Stimulated activated naive CD4-positive, alpha-beta T cell treated with Interleukin-2 at 50 U/mL for 16 hours (primary cell): ENCODE measurements at places on chromosomes 7 and 10.

DNA sequence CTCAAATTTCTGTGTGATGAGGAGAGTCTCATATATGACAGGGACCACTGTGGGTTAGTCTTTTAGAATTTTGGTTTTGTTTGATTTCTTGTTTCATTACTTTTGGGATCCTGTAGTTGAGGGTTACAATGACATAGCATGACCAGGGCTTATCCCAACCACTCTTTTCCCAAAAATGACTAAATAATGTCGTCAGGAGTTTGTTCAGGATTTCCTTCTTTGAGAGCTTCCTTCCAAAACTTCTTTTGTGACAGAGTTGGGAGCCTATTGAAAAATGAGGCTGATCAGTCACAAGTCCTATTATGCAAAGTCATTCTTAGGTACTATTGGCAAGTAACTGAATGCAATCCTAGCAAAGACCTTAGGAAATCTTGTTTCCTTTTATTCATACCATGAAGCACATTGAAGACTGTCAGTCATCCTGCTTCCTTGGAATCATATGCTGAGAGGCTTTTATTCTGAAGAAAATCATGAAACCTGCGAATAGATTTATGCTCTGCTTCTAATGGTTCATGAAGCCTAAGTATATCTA lies 498.3 kb downstream of the LRMDA start:
- DNase-seq, result no peak

DNA sequence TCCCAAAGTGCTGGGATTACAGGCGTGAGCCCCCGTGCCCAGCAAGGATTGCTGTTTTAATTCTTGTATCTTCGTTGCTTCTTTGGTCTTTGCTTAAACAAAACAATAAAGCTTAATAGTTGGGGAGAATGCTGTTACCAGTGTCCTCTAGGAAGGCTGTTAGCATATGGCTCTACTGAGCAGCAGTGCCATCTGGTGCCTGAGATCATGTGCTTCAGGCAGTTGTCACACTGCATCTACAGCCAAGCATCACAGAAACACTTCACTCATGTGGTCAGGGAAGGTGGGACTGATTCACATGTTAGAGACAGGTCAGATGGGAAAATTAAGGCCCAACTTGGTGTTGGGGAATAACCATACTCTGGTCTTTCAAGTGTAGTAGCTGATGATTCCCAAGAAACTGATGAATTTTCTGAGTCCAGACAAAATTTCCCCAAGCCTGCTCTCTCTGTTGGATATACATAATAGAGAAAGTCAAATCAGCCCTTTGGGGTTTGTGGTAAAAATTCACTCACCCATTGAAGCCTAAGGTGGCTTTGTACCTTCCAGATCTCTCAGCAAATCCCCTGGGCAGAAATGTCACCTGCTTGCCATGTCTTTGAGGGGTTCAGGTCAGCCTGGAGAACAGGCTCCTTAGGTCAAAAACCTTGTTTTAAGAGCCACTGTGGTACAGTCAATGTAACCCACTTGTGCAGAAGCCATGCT lies 28.4 kb downstream of the UBE2D4 start:
- DNase-seq, result no peak

DNA sequence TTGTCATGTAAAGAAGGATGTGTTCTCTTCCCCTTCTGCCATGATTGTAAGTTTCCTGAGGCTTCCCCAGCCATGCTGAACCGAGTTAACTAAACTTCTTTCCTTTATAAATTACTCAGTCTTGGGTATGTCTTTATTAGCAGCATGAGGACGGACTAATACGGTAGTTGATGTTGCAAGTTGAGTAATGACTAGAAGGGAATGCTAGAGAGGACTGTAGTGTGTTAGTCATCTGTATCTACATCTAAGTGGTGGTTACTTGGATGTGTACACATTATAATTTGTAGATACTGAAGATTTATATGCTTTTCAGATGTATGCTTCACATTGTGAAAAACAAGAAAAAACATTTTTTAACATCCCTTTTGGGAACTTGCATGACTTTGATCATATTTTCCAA lies 244.6 kb downstream of the POLR1F start:
- DNase-seq, result no peak

DNA sequence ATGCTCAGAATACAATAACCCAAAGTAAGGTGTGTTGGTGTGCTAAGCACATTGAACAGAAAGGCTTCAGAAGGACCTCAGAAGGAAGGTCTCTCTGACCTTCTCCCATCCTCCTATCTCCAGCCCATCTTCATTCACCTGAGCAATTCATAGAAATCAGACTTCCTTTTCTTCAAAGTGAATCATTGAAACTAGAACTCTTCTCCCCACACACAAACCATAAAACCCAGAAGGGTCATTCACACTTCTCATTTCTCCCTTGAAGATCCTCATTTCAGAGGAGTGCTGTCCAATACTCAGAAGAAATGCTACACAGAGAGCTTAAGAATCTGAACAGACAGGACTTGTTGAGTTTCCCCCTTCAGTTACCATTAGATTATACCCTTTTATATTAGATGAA lies 89.5 kb downstream of the VWDE start:
- DNase-seq, result no peak

- DNase-seq, result no peak
Measured at GRCh38 chr7:27204851-27205322, 5.0 kb upstream of the HOXA13 start.

GRCh38 chr10:63286754-63287264 lies 153.7 kb downstream of the NRBF2 start:
- no peak for DNase-seq

GRCh38 chr7:73802459-73802858 lies 28.3 kb upstream of the CLDN4 start:
- no peak for DNase-seq

GRCh38 chr10:25725917-25726716 lies 207.9 kb upstream of the MYO3A start:
- DNase-seq, result no peak

GRCh38 chr7:154795014-154795413 lies 207.9 kb downstream of the PAXIP1 start:
- DNase-seq, result no peak

DNA sequence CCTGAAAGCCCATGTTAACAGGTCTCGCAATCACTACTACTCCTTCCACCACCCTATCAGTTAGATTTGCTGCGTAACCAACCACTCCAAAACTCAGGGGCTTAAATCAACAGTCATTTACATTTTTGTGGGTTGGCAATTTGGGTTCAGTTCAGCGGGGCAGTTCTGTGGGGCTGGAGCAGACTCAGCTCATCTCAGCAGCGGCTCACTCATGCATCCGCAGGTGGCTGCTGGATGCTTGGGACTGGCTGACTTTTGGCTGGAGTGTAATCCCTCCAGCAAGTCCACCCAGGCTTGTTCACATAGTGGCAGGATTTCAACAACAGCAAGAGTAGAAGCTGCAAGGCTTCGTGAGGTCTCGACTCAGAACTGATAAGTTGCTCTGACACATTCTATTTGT lies 79.2 kb downstream of the NEUROD6 start:
- no peak for DNase-seq

GRCh38 chr7:46568420-46569132 lies 647.5 kb upstream of the IGFBP3 start:
- DNase-seq, result no peak

- no peak for DNase-seq
Measured at GRCh38 chr10:129545261-129545660, 78.2 kb downstream of the MGMT start.

DNA sequence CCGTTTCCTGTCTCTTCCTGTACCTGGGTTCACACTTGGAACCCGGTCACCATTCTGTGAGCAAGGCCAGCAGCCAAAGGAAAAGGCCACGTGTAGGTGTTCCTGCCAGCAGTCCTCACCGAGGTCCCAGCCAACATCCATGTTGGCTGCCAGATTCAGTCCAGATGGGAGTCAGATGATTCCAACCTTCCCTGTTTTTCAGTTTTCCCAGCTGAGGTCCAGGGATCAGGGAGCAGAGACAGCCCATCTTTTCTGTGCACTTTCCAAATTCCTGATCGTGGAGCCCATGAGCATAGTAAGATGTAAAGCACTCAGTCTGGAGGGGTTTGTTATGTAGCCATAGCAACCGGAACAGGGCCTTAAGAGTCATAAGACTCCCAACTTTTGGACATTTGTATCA lies 3.9 kb upstream of the PVRIG start:
- no peak for DNase-seq

- DNase-seq, result no peak
Measured at GRCh38 chr10:79215531-79215930, 131.7 kb upstream of the PPIF start.

- no peak for DNase-seq
Measured at GRCh38 chr7:70589590-70589989, 542.4 kb upstream of the GALNT17 start.

DNA sequence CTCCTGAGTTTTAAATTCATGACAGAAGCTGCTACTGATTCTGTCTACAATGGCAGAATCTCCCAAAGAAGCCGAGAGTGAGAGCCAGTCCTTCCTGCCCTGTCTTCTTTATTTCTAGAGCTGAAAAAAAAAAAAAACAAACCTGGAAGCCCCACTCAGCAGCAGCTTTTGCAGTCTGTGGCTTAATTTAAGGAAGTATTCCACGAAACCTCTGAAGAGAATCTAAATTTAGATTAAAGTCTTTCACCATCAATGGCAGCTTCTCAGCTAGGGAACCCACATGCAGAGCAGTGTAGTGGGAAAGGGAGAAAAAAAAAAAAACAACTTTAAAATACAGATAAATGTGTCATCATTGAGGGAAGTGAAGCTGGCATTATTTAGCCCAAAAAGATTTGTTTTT lies 23.4 kb downstream of the SMURF1 start:
- DNase-seq, result no peak

GRCh38 chr7:45435846-45436245 lies 138.3 kb upstream of the ADCY1 start:
- DNase-seq, result no peak

DNA sequence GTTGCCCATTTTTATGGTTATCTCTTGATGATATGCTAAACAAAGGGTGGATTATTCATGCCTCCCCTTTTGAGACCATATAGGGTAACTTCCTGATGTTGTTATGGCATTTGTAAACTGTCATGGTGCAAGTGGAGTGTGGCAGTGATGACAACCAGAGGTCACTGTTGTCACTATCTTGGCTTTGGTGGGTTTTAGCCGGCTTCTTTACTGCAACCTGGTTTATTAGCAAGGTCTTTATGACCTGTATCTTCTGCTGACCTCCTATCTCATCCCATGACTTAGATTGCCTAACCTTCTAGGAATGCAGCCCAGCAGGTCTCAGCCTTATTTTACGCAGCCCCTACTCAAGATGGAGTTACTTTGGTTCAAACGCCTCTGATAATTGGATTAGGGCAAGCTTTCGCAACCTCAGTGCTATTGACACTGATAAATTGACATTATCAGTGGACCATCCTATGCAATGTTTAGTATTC lies 36.9 kb downstream of the BAG3 start:
- no peak for DNase-seq

- DNase-seq, result no peak
Measured at GRCh38 chr7:64098-64915, 128.1 kb upstream of the FAM20C start.

GRCh38 chr7:104240401-104240800 lies 32.6 kb upstream of the ORC5 start:
- DNase-seq, result no peak

GRCh38 chr7:98934267-98934666 lies 55.9 kb downstream of the TRRAP start:
- DNase-seq, result no peak

DNA sequence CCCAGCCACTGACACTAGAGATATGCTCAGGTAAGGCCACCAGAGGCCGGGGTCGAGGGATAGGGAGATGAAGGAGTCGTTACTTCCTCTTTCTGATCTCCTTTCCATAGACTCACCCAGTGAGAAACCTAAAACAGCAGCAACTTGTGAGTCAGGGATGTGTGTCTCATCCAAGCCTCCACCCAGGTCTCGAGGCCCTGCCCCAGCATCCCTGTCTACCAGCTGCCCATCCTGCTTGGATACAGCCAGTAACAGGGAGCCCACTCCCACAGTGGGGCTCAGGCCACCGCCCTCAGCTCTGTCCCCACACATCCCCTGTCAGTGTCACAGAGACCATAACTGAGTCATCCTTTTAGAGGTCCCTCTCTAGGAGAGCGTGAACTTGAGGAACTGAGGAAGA lies 49.6 kb upstream of the CHST15 start:
- no peak for DNase-seq

DNA sequence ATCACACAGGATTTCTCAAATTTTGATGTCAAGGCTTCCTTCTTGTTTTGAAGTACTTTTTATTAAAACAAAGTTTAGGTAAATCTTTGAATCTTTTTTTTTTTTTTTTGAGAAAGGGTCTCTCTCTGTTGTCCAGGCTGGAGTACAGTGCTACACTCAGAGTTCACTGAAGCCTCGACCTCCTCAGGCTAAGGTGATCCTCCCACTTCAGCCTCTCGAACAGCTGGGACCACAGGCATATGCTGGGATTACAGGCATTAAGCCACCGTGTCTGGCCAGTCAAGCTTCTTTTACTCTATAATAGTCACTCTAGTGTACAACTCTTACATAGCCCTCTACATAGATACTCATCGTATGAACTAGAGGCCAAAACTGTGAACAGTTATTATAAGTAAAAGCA lies 3.4 kb downstream of the RUFY2 start:
- no peak for DNase-seq

DNA sequence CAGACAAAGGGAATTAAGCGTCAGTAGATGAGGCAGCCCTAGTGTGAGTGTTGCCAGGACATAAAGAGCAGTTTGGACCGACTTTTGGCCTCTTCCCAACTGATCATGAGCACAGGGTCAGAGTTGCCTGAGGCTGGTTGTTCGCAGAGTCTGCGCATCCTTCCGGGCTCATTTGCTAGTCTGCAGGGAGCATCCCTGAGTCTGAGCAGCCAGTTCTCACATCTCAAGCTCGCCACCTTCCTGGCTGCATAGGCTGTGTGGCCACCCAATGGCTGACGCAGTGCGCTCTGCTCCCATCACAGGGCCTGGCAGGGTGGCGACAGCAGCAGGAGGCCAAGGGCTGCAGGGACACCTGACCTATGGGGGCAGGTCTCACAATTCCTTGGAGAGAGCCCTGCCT lies 5.0 kb downstream of the GAD2 start:
- no peak for DNase-seq

DNA sequence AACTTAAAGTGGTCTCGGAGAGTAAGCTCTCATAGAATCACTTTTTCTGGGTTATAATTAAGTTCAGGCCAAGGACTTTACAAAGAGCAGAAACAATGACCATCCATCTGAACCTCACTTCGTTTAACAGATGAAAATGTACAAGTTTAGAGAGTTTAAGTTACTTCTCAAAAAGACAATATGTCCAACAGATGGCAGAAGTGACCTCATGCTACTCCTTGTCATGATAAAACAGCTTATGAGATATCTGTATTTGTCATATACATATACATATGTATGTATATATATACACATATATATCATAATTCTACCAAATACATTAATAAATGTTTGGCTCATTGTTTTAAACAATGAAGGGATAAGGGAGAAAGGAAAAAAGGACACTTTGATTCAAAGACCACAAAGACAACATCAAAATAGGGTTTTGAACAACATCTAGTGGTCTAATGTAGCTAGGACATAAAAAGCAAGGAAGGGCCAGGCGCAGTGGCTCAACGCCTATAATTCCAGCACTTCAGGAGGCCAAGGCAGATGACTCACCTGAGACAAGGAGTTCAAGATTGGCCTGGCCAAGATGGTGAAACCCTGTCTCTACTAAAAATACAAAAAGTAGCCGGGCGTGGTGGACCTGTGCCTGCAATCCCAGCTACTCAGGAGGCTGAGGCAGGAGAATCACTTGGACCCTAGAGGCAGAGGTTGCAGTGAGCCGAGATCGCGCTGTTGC lies 17.8 kb downstream of the NAPEPLD start:
- no peak for DNase-seq
